Right renal pelvis (tissue), 4 donors: ENCODE measurements at places on chromosomes 4 and X. TPM values are rescaled to one million over a fixed set of nuclear protein-coding genes. Genes with fewer than 3 reads are reported as not detected.

DNA sequence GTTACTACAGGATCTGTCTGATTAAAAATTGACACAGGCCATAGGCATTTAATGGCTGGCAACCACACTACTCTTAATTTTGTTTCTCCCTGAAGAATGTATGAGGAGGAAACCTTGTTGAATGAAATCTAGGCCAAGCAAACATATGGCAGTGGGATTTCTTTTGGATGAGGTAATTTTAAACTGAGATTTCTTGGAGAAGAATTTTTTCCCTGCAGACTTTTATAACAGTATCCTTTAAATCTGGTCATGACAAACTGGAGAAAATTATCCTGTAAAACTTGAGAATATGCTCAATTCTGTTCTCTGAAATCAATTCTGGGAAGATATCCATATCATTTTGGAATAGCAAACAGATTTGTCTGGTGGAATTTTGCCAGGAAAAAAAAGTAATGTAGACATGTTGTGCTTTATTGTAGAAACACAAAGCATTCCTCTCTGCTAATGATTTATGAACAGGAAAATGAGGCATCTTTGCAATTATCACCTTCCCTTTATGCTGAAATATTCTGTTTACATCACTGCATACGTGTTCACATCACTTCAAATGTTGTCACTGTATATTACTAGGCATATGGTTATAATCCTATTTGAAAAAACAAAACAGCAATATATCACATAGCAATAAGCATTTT, 108.3 kb upstream of the ARSJ start:
- no peak for DNase-seq

The CXXC4 gene
- polyA plus RNA-seq: 9.7 TPM

DNA sequence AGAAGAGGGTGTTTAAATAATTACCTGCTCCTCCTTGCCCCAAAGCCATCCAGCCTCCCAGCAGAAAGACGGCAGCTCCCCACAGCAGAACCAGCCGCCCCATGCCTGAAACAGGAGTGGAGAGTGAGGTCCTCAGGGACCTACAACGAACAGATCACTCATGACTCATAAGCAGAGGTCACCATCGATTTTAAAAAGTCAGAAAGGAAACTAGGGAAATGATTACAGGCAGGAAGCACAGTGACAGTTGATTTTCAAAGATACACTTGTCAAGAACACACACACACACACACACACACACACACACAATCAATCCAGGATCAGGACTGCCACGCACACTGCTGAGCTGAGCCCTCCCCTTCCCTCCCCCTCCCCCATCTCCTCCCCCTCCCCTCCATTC, at the start of gene CRLF2:
CRLF2 (minus strand) TSS at position 118 of the 400 bp plus-strand sequence; CDS start at position 103, 15 bp downstream.
- no peak for DNase-seq

The ADGRL3 gene
- polyA plus RNA-seq: 28.1 TPM

GRCh38 chrX:8237718-8238117, 66.7 kb upstream of the VCX2 start:
- DNase-seq: no peak

DNA sequence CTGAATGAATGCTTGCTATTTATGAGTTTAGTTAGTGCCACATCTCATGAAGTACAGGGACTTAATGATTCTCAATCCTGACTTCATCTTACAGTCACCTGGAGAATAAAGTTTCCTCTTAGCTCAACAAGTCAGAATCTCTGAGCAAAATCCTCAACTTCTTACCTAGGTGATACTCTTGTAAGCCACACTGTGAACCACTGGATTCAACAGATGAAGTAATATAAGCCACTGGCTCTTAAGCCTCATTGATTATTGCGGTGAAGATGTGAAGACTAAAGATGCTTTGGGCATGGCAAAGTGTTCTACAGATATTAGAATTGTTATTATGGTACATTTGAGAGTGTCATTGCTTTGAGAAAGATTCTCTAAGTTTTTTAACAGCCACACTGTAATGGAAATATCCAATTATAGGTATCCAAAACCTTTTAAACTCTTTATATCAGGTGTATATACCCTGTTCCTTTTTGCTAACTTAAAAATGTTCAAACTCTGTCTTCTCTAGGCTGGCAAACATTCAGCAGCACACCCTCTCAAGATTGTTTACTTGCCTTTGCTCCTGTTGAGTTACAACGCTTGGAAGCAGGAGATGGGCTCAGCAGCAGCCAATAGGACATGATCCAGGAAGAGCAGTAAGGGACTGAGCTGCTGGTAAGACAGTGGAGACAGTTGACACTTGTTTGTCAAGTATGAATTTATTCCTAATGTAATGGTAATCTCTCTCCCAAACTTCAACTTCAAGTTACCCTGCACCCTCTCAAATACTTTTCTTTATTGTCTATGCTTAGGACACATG, 43.4 kb downstream of the TET2 start:
- DNase-seq: no peak

GRCh38 chrX:74383611-74384010, 37.7 kb upstream of the SLC16A2 start:
- DNase-seq: peak; percentile 18

GRCh38 chrX:402857-403256, 16.1 kb upstream of the PPP2R3B start:
- no peak for DNase-seq

DNA sequence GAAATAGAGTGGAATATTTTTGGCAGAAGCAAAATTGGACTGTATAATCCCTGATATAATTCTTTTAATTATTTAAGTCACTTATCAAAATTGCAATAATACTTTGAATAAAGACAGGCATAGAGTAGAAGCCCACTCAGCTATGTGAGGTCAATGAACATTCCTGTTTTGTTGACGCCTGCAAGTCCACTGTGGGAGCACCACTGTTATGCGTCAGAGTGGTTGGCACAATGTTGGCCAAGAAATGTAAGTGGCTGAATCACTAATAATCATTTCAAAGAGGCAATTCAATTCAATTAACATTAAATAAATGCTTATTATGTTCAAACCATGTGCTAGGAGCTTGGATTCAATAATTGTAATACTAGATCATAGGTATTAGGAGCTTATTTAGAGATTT, 221.0 kb downstream of the SPCS3 start:
- DNase-seq: no peak

- DNase-seq: no peak
Measured at GRCh38 chrX:120350450-120351138, 11.3 kb upstream of the ATP1B4 start.

The PABPC4L gene
- polyA plus RNA-seq: 14.3 TPM

- no peak for DNase-seq
Measured at GRCh38 chr4:38523524-38524448, 140.2 kb upstream of the KLF3 start.

DNA sequence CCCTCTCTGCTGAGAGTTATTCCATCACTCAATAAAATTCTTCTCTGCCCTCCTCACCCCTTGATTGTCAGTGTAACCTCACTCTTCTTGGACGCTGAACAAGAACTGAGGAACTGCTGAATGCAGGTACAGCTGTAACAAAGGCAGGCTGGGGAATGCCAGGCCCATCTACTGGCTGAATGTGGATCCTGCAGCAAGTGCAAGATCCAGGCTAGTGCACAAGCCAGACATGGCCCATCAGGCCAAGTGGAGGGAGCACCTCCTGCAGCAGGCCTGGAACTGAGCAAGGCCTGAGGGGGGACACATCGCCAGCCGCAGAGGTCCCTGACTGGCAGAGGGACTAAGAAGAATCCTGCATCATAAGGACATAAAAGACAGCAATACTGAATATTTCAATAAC, 411.8 kb upstream of the PCDH10 start:
- DNase-seq: no peak

The NLRP2B gene
- 0.08 TPM for polyA plus RNA-seq

GRCh38 chrX:117987373-117987772, 129.2 kb downstream of the KLHL13 start:
- no peak for DNase-seq

DNA sequence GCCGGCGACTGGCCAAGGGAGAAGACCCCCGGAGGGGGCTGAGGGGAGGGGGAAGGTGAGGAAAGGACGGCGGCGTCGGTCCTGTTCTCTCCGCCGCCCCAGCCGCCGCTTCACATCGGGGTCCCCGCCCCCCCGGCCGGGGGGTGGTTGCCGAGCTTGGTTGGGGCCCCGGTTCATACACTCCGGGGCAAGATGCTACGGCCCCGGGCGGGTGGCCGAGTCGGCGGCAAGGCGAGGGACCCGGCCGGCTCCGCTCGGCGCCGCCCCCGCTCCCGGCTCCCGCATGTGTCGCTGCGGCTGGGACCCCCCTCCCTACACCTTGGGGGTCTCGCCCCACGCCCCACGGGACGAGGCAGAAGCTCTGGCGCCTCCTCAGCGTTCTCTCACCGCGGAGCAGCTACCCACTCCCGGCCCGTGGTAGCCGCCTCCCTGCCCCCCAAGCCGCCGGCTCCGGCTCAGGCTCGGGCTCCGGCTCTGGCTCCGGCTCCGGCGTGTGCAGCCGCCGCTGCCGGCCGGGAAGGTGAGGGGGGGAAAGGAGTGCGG, 461 bp downstream of the FBXW7 start:
- DNase-seq: no peak

GRCh38 chr4:184292877-184293276, 75.2 kb upstream of the ENPP6 start:
- DNase-seq: no peak

DNA sequence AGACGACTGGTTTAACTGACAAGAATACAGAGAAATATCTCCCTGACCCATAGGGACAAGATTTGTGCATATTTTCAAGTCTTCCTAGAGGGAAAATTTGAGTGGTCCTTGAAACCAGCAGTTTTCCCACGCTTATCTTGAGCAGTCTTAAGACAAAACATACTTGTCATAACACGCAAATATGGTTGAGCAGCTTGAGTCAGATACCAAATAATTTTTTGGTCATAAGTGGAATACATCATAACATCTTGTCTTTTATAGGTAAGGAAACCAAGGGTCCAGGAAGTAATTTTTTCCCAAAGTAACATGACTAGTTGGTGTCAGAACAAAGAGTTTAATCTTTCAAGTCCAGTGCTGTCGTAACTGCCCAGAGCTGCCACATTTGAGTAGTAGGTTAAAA, 50.5 kb downstream of the MOSPD2 start:
- no peak for DNase-seq

- no peak for DNase-seq
Measured at GRCh38 chrX:12949927-12950656, 24.8 kb upstream of the TMSB4X start.

The CXorf49 gene
- 0.10 TPM for polyA plus RNA-seq

The SLC10A7 gene
- polyA plus RNA-seq: 13.4 TPM

- no peak for DNase-seq
Measured at GRCh38 chr4:112956484-112956896, 93.0 kb upstream of the ANK2 start.

DNA sequence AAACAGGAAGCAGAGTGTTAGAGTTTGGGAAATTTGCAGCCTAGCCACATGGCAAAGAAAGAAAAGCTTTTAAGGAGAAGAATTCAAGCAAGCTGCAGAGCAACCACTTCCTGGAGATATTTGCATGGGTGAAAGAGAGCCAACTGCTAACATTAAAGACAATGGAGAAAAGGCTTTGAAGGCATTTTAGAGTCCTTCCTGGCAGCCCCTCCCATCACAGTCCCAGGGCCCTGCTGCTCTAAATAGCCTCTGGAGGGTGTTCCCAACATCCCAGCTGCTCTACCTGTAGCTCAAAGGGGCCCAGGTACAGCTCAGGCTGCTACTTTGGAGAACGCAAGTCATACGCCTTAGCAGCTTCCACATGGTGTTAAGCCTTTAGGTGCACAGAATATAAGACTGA, 235.9 kb upstream of the FMR1 start:
- no peak for DNase-seq

GRCh38 chr4:84490663-84491062, 8.4 kb downstream of the NKX6-1 start:
- DNase-seq: no peak

DNA sequence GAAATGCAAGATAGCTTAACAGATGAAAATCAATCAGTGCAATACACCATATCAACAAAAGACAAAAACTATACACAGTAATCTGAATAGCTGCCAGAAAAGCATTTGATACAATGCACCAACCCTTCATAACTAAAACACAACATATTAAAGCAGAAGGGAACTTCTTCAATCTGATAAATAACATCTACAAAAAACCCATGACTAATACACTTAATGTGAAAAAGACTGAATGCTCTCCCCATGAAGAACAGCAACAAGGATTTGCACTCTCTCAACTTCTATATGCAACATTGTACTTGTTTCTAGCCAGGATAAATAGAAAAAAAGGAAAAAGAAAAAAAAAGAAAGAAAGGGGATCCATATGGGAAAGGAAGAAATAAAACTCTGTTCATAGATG, 139.7 kb downstream of the RBM47 start:
- no peak for DNase-seq

The PLXNB3 gene
- polyA plus RNA-seq: 1.8 TPM

The SASH3 gene
- 2.1 TPM for polyA plus RNA-seq

The ERVMER34-1 gene
- polyA plus RNA-seq: 5.0 TPM

GRCh38 chr4:123397144-123398065, 810 bp downstream of the SPRY1 start:
- DNase-seq: no peak

The CCDC149 gene
- polyA plus RNA-seq: 21.6 TPM

GRCh38 chrX:77434962-77435361, 12.2 kb upstream of the FGF16 start:
- DNase-seq: no peak

- DNase-seq: no peak
Measured at GRCh38 chr4:111454961-111455360, 690.3 kb upstream of the FAM241A start.

GRCh38 chr4:5292101-5292500, 240.8 kb downstream of the STK32B start:
- no peak for DNase-seq

- no peak for DNase-seq
Measured at GRCh38 chr4:130424211-130424610, 1328.3 kb downstream of the C4orf33 start.

- no peak for DNase-seq
Measured at GRCh38 chr4:119785963-119786362, 157.4 kb upstream of the PDE5A start.

DNA sequence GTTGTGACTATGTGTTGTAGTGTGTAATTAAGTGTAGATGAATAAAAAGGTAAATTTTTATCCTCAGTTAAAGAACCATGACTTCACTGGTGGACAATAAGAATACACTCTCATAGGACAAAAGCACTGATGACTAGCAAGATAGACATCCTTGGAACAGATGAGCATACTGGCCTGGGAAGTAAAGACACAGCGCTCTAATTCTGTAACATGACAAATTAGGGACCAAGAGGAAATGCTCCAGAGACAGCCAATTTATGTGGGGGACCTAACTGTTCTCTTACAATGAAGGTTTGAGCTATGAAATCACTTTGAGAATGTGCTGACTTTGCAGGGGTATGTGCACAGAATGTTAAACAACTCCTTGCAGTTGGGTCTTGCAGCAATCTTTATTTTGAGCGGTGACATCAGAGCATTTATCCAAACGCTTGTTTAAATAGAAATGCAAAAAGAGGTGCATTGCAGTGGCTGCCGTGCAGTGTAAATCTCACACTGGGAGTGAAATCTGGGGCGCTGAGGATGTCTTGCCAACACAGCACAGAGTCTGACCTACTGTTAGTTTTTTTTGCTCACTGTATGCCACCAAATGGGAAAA, 109.3 kb downstream of the MAGEC2 start:
- no peak for DNase-seq
